T-helper 22 cell (primary cell): ENCODE measurements at places on chromosomes 4 and X.

DNA sequence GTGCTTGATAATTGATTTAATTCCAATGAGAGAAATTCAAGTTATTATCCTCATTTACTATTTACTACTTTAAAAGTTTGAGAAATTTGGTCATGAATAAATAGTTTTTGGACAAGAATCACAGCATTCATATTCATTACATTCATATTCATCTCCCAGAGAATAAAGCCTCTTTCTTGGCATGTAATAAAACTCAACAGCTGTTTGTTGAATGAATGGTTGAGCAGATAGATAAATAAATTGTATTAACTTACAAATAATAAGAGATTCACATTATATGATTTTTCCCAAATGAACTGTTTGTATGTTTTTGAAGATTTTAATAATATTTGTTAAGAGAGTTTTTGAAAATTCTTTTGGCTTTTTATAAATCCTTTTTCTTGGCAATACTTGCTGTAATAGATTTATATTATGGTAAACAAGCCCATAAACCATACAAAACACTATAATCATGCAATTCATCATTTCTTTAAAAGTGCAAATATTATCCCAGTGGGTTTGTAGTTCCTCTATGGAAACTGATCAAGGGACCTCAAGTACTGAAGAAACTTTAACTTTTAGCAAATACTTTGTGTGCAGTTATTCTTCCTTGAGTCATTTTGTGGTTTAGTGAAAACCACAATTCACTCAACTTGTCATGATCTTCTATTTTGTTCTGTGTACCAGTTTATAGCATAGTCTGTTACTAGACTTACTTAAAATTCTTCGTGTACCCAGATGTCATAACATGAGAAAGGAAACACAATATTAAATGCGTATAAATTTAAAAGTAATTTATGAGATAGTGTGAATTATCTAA, 371.8 kb downstream of the ADGRL3 start:
- no peak for DNase-seq

- DNase-seq = no peak
Observed at GRCh38 chr4:183443655-183444213, 702 bp upstream of the CDKN2AIP start.

GRCh38 chrX:112081781-112082652, 559 bp downstream of the TRPC5 start:
- no peak for DNase-seq

GRCh38 chr4:120839334-120839973, 83.1 kb downstream of the PRDM5 start:
- no peak for DNase-seq

DNA sequence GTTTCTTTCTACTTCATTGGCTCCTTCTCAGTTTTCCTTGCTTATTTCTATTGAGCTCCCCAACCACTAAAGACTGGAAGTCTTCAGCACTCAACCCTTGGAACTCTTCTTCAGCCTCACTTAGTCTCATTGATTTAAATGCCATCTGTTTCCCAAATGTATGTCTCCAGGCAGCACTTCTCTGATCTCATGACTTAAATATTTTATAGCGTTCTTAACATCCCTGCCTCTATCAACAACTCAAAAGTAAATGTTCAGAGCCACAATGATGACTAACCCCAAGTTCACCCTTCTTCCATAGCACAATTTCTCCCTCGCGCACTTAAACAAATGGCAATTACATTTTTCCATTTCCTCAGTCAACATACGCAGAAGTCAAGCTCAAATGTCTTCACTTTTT, 1393.3 kb downstream of the ARAP2 start:
- DNase-seq = no peak

GRCh38 chr4:27685091-27685490, 824.5 kb downstream of the STIM2 start:
- DNase-seq = no peak

- no peak for DNase-seq
Observed at GRCh38 chr4:89898304-89898716, 3.7 kb downstream of the MMRN1 start.

DNA sequence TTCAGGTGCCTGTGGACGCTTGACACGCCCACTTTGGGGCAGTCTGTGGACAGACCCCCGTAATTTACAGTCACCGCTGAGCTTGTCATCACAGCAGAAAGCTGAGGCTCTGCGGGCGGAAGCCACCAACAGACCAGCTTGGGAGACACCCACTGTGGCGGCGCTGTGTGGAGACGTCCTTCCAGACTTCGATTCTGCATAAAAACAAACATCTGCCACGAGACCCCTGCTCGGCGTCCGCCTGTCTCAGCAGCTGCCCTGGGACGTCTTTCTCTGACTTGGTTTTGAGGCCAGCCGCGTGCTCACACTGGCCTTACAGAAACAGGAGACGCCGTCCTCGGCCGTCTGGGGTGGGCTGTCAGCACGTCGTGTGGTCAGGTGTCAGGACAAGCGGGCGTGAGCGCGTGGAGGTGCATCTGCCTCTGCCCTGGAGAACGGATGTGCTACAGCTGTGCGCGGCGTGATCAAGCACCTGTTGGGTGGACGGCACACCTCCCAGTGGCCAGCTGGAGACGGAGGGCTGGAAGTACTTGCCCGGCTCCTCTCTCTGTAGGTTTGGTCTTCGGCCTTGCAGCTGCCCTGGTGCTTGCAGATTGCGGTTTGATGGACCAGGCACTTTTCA, 37.5 kb downstream of the PIGG start:
- DNase-seq = no peak

- no peak for DNase-seq
Observed at GRCh38 chr4:111360906-111361305, 738.0 kb upstream of the PITX2 start.

- no peak for DNase-seq
Observed at GRCh38 chrX:21725496-21725895, 32.4 kb downstream of the SMPX start.

DNA sequence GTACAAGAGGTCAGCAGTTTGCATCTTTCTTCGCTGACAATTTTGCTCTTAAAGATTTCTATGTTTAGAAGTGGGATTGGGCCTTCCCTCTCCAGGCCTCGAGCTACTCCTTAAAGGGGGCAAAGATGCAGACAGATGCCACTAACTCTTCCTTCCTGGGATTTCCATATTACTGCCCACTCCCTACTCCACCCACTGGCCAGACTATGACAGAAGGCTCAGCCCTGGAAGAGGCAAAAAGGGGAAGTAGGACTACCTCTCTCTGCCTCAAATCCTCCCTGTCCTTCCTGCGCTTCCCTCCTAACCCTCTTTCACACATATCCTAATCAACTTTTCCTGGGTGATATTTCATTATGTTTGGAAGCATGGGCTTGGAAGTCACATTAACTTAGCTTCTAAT, 58.3 kb downstream of the EVC2 start:
- no peak for DNase-seq

DNA sequence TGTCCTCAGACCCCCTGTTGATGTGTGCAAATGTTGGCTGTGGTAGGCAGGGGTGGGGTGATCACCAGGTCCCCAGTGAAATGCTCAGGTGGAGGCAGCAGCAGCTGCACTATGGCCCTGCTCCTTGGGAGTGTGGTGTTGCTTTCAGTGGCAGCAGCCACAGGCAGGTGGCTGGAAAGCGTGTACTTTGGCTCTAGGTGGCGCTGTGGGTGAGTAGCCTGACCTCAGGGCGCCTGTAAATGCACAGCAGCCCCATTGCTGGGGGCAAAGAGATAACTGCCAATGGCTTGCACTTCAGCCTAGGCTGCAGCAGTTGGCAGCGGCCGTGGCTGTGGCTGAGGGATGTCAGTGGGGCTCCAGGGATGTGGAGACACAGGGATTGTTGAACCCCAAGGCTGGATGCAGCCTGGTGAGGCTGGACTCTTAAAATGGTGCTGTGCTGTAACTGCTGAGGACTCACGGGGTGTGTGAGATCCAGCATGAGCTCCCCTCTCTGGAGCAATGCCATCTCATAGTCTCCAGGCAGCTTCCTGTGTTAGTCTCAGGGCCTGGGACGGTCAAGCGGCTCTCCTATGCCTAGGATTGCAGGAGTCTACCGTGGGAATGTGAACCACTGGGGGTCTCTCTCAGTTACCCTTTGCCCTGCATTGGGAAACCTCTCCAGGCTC, 421.7 kb upstream of the HTR2C start:
- no peak for DNase-seq

DNA sequence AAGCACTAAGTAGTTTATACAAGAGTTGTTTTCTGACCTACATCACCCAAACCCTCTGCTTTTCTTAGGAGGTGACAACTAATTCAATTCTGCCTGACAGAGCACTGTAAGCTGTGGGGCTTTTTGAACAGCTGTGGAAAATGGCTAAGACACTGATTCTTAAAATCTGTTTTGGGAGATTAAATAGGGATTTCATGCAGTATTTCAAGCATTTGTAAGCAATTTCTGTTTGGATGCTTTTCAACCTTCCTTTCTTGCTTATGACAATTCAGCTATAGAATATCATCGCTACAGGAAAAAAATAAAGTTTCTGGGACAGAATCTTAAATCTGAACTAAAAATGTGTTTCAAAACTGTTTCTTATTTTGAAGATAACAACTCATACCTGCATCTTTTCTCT, 459.5 kb downstream of the RAPGEF2 start:
- DNase-seq = no peak
